ENCODE measurements at places on chromosomes 7 and 10.

DNA sequence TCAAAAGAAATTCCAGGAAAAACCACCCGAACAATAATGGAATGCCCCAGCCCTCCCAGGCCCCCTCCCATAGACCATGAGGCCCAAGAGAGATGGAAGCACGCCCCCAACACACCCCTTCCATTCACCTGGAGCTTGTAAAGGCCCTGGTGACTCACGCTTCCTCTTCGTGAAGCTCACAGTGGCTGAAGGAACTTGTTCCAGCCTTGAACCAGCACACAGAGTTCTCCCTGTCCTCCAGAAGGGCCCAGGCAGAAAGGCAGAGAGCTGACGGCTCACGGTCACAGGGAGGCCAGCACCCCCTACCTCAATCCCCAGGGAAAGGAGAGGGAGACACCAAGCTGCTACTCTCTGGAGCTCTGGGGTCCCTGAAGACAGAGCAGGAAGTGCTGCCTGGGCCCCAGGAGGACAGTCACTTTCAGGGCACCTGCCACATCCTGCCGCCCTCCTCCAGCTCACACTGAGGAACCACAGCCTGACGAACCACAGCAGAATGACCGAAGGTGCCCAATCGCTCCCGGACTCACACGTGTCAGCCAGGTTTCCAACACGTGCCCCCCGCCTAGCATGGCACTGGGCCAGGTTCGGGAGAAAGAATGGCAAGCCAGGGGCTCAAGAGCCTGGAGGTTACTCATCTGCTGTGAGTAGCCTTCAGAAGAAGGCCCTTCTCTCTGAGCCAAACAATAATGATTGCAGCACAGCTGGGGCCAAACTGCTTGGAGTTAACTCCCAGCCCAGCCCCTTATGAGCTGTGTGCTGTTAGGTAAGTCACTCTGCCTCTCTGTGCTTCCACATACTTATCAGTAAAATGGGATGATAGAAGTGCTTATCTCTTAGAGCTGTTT is 52.8 kb downstream of the DLG5 start:
- peak; percentile 83 for DNase-seq

DNA sequence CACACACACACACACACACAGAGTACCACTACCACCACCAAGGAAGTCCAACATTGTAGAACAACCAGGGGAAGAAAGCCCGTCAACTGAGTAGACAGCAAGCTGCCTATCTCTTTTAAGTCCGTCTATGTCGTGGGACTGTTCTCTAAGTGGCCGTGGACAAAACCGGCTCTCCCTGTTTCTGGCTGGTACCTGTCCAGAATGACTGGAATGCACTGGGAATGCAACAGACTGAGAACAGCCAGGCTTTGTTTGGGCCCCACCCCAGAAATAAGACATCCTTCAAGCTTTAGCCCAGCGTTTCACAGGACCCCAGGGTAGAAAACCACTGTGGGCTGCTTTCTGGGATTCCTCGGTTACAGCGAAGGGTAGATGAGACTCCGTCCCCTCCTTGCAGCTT is 203.6 kb downstream of the TCERG1L start:
- DNase-seq = no peak

DNA sequence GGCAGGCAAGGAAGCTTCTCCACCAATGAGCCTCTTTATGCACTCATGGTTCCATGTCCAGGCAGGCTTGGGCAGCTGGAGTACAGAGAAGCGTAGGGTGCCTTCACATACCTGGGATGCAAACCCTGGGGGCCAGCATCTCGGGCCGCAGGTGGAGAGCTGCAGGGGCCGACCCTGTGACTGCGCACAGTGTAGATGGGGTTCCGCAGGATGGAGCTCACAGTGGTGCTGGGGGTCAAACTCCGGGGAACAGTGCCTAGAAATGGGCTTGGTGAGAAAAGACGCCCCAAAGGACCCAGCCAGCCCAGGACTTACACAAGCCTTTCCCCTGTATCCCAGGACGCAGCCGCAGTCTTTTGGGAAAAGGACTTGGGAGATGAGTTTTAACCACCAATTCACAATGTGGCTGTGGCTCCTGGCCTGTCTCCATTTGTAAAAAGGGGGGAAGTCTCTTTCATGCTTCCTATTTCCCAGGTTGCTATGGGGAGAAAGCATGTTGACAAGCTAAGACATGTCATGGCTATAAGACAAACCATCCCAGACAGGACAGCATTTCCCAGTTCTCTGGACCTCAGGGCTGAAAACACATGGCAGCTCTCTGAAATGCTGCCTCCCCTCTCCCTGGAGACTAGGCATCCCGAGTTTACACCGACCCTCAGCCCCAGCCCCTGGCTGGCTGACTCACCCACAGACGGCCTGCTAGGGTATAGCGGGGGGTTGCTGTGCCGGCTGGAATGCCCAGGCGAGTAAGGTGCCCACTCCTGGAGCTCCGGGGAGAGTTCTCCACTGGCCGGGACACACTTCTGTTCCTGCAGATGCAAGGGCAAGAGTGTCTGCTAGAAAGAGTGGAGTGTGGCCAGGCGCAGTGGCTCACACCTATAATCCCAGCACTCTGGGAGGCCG is 107.1 kb downstream of the DLG5 start:
- peak; percentile 50 for DNase-seq

DNA sequence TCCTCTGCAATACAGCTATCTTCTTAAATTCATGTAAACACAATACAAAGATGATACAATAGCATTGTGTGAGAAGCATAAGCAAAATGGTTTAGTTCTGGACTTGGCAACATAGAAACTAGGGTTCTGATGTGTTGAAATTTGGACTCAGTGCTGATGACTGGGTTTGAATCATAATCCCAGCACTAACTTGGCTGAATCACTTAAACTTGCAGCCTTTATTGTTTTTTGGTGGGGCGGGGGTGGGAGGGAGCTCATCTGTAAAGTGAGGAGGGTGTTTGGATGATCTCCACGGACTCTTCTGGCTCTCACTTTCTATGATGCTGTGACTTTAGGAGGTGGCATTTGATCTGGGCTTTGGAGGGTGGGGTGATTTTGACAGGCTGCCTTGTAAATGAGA is 158.2 kb downstream of the WNT2 start:
- no peak for DNase-seq

DNA sequence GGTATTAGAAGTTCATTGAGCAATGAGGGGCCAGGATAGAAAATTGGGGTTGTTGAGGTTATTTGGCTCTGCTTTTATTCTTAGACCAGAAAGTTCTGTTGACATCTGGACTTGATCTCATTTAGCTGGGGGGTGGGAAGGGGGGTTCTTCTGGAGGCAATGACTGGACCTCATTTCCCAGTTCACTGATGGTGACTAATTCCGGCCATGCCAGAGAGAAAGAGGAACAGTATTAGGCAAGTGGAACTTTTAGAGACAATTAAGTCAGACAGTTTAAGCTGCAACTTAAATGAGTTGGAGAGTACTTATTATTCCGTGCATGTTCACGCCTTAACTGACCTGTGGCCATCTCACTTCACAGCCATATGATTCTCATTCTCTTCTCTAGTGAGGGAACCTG is 512.5 kb downstream of the REEP3 start:
- DNase-seq = no peak

DNA sequence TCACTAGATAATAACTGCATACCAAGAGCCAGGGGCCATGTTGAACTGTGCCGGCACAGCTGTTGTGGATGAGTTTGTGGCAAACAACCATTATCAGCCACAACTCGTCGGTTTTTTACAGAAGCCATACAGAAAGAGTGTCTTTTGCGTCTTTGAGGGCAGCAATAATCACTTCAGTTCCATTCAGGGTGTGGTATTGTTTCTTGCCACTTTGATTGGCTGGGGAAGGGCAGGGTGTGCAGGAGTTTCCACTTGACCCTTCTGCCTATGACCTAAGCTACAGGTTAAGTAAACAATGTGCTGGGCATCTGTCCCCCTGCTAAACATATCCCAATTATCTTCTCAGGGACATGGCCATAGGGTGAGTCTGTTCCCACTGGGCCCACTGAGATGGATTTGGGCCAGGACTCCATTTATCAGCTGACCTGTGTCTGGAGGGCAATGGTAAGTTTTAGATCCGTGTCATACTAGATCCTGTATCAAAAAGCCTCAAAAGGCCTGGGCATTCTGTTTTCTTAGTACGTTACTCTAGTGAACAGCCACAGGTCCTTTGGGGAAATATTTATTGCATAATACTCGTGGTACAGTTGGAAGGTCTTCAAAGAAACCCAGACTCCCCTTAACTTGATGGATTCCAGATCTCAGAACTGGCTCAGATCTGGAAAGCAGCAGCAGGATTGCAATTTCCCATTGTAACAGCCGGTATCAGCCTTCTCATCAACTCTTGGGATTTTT is 15.9 kb downstream of the ZNF3 start:
- DNase-seq = no peak

DNA sequence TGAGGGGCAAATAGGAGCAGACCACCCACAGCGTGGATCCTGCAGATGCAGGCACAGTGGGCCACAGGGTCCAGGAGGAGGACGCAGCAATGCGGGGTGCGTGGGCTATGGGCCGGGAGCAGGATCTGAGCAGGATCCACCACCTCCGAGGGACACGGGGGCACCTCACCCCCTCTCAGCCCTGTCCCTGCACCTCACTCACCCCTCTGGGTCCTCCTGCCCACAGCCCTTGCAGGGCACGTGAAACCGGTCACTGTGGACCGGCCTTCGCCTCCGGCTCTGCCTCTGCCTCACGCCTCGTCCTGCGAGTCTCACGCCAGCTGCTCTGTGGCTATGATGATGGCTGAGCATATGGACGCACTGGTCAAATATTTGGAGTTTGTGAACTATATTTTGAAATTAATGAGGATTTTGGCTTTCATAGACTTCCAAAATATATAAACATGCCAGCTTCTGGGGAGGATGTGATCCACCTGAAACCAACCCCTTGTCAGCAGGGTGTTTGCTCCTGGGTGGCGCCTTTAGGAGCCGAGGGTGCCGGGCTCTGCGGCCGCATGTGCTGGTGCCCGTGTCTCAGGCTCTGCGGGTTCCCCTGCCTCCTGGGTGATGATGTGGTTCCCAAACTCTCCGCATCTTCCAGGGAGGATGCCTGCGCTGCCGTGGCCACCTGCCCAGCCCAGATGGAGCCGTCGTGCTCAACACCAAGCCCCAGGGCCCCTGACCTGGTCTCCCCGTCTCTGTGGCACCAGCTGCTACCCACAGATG is 11.3 kb upstream of the ADGRA1 start:
- DNase-seq = no peak

GRCh38 chr7:137933270-137934017 is 68.4 kb downstream of the CREB3L2 start:
- peak; percentile 66 for DNase-seq

DNA sequence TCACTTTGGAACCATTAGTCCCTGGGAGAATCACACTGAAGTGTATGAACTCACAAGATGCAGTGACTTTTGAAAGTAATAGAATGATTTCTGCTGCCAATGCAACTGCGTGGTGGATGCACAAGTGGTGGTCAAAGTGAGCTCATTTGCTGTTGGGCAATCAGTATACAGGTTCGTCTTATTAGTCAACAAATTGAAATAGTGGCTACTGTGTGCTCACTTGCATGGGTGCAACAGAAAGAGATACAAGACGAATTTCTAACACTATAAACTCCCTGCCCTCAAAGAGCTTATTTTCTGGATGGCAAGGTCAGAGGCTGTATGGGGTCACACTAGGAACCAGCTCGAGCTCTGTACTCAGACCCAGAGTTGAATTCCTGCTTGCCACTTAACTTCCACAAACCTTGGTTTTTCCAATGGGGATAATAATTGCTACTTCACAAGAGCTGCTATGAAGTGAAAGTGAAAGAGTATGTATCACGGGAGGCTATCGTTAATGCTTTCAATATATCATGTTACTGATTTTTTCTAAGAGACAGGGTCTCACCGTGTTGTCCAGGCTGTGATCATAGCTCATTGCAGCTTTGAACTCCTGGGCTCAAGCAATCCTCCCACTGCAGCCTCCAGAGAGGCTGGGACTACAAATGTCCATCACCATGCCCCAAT is 8.3 kb upstream of the BCL7B start:
- no peak for DNase-seq

DNA sequence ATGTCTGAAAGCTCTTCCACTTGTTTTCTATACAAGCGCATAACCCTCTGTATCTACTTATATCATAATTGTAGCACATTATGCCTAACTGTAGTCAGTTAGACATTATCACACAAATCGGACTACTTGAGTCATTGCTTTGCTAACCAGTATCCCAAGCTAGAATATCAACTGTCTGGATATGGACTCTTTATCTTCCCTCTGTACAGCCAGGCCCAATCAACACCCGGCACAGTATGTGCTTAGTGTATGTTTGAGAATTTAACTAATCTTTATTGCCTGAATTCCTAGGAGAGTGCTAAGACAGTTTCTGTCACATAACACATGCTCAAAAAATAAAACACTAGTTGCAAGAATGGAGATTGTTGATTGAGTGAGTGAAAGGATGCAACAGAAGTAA is 211.2 kb downstream of the ARL4A start:
- DNase-seq = no peak

DNA sequence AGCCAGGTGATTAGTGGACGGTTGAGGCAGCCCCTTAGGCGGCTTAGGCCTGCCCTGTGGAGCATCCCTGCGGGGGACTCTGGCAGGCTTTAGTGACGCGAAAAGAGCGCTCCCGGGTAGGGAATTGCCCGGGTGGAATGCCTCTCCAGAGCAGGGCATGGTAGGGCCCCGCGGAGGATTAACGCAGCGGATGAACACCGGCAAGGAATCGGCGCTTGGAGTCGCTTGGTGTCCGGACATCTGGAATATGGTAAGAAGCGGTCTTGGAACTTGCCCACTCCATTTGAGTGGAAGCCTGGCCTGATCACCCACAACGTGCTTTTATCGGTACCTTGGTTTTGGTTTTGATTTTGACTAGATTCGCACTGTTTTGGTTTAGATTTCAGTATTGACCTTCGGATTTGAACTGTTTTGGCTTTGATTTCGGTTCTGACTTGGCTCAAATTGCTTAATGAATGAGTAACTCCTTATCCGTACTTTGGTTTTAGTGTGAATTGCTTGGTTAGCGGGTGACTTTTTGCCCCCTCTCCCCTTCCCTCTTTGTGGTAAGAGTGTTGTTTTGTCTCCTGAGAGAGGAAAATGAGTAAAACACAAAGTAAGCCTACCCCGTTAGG is 24.2 kb upstream of the CHST3 start:
- peak; percentile 22 for DNase-seq
